Hematopoietic multipotent progenitor cell treated with erythropoietin and hydrocortisone succinate and interleukin-3 and kit ligand, for 17 days (in vitro differentiated cells): ENCODE measurements at places on chromosomes 2 and 18.

GRCh38 chr2:54603357-54603756 is 120.1 kb upstream of the EML6 start:
- DNase-seq = no peak

DNA sequence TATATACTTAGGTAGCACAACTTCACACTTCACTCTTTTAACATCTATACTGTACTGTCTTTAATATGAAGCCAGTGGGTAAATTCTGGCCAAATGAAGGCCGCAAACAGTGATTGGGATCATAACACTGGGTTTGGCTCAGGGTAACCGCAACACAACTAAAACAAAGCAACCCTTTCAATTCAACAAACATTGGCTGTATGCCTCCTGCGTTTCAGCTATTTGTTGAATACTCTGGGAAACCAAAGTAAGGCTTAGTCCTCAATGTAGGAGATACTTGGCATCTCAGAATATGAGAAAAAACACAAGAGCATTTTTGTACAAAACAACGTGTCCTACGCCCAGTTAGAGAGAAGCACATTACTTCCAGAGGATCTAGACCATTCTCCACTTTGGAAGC is 693.3 kb upstream of the KLHL29 start:
- no peak for DNase-seq

DNA sequence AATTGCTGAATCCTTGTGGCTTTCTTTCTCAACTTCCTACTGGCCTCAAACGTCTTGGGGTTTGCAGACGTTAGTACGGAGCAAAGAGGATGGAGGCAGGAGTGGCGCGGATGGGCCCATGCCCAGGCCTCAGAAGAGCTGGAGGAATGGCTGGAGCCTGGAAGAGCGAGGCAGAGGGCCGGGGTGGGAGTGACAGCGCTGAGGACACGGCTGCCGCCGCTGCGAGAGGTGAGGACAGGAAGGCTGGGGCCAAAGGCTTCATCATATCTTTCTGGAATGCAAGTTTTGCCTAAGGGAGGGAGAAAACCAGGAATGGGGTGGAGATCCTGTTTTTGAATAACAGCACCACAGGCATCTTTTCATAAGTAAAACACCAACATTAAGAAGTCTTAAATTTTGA is 178.5 kb upstream of the SESTD1 start:
- DNase-seq = no peak

GRCh38 chr2:218180467-218181114 is 13.8 kb upstream of the CXCR1 start:
- DNase-seq = no peak

DNA sequence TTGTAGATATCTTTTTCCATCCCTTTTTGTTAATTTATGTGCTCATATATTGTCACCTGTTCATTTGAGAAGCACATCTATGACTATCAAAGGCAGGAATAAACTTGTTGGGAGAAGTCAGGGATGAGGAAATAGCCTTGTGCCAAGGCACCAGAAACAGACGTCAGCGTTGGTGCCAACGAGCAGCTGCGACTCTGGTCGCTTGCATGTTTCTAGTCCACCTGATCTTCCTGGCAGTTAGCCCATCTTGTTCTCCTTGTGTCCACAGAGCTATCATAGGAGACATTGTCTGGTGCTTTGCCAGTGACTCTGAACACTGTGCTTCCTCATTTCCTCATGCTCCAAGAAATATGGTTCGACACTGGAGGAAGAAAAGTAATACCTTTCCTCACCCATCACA is 374.4 kb downstream of the PTPRM start:
- DNase-seq = no peak

DNA sequence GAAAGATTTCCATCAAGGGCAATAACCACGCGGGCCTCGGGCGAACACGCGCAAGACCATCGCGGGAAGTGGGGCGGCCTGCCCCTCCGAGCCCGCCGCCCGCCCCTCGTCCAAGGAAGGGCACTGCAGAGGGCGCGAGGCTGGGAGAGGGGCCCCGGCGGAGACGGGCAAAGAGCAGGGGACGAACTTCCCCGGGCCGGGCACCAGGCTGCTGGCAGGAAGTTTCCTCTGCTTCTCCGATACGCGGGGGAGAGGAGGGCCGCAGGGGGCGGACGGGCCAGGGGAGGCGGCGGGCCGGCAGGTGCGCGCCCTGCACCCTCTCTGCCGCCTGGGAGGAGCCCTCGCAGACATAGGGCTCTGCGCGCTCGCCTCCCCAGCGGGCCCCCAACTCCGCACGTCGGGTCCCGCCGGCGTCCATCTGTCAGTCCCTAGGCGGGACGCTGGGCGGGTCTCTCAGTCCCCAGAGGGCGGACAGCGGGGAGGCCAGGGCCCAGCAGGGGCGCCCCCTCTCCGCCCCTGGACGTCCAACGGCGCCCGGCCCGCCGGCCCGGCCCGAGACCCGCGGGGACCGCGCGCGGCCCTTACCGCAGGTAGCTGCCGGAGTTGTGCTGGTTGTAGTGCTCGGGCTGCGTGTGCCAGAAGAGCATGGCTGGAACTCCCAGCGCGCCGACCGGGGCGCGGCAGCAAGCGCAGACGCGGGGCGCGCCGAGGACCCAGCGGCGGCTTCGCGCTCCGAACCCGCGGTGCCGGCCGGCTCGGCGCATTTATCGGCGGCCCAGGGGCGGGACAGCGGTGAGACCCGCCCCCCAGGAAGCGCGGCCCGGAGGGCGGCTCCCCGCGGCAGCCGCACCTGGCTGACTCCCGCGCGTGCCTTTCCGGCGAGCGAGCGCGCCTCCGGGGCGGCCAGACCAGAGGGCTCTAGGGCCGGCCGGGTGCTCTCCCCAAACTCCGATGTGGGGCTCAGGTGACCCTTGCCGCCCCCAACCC is at the start of gene TFCP2L1:
Gene TFCP2L1 (minus strand): TSS at position 740 of the 987 bp plus-strand sequence. CDS start 93 bp downstream, at position 647.
- no peak for DNase-seq

GRCh38 chr2:210007895-210008294 is 5.5 kb downstream of the RPE start:
- no peak for DNase-seq

GRCh38 chr2:233968556-233968955 is 51.4 kb downstream of the TRPM8 start:
- DNase-seq = no peak

DNA sequence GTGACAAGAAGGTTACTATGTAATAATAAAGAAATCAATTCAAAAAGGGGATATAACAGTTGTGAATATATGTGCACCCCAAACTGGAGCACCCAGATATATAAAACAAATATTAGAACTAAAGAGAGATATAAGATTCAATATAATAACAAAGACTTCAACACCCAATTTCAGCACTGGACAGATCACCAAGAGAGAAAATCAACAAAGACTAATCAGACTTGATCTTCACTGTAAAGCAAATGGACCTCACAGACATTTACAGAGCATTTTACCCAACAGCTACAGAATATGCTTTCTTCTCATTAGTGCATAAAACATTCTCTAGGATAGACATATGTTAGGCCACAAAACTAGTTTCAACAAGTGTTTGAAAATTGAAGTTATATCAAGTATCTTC is 287.7 kb downstream of the DSC3 start:
- no peak for DNase-seq

GRCh38 chr2:241188361-241189092 is at the start of gene ANO7:
ANO7 (plus strand) TSS chr2:241188677; CDS start chr2:241190064, 1,387 bp downstream.
- no peak for DNase-seq

DNA sequence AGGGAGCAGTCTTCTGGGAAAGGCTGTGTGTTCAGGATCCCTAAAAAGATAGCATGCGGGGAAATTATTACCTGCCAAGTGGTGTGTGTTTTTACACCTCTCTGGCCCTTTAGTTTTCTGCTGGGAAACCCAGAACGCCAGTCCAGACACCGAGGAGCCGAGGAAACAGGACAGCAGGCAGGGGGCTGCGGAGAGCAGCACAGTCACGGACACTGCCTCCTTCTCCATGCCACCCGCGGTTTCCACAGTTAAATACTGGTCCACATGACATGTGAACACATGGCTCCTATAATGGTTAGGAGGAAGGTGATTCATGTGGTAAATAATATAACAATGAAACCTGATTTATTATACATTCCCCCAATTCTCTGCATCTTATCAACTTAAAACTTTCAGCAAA is 20.4 kb downstream of the CNOT11 start:
- DNase-seq = no peak

GRCh38 chr2:38778687-38779082 is 675 bp downstream of the GEMIN6 start:
- no peak for DNase-seq

GRCh38 chr18:23877371-23877770 is 137.2 kb upstream of the TTC39C start:
- DNase-seq = no peak

GRCh38 chr2:67453310-67453709 is 56.2 kb downstream of the ETAA1 start:
- DNase-seq = no peak

GRCh38 chr2:168363347-168364092 is 92.6 kb upstream of the CERS6 start:
- no peak for DNase-seq

- DNase-seq = no peak
These were observed 156.1 kb downstream of the MYT1L start for GRCh38 chr2:2174956-2175355.

DNA sequence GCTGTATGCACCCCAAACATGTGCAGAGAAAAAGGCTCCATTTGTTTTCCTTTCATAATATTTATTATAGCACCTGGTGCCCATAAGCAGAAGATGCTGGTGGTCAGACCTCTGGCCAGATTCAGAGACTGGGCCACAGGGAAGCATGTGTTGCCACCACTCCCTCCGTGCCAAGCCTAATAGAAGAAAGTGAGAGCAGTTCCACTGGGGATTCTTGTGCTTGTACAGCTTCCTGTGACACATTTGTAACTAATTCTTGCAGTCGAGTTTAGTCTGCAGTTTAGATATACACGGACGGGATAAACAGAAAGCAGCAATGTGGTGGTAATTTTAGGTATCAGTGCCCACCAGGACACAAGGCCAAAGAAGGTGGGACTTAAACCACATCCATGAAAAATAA is 135.4 kb upstream of the PIEZO2 start:
- no peak for DNase-seq

DNA sequence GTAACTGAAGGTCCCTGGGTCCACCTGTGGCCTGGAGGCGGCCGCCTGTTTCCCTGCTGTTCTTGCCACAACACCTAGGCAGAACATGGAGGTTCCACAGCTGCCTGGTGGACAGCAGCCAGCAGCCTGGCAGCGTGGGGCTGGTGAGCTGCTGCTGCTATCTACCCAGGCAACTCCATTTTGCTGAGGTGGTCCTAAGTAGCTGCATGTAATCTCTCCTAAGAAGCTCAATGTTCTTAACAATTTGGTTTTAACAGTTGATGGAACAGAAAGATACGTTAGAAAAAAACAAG is 66.7 kb downstream of the NDUFA10 start:
- no peak for DNase-seq

- DNase-seq = no peak
These were observed 63.9 kb downstream of the CCDC148 start for GRCh38 chr2:158392687-158393086.
